ENCODE measurements at places on chromosomes 4 and X. TPM values are rescaled to one million over a fixed set of nuclear protein-coding genes. Genes with fewer than 3 reads are reported as not detected.

GRCh38 chr4:140659943-140660700, 91.4 kb upstream of the UCP1 start:
- DNase-seq: no peak
- no peak overlapping the region for H3K27ac ChIP-seq
- no peaks in the 10 kb centered on the region for H3K27me3 ChIP-seq
- no peaks in the 10 kb centered on the region for H3K4me1 ChIP-seq

- H3K27me3 ChIP-seq: no peaks in the 10 kb centered on the region
- no peaks in the 10 kb centered on the region for H3K4me1 ChIP-seq
- H3K36me3 ChIP-seq: no peaks in the 10 kb centered on the region
- H3K4me3 ChIP-seq: no peak overlapping the region
- H3K27ac ChIP-seq: no peak overlapping the region
- no peak for DNase-seq
Observed at GRCh38 chr4:160510928-160511327, 1408.0 kb downstream of the RAPGEF2 start.

DNA sequence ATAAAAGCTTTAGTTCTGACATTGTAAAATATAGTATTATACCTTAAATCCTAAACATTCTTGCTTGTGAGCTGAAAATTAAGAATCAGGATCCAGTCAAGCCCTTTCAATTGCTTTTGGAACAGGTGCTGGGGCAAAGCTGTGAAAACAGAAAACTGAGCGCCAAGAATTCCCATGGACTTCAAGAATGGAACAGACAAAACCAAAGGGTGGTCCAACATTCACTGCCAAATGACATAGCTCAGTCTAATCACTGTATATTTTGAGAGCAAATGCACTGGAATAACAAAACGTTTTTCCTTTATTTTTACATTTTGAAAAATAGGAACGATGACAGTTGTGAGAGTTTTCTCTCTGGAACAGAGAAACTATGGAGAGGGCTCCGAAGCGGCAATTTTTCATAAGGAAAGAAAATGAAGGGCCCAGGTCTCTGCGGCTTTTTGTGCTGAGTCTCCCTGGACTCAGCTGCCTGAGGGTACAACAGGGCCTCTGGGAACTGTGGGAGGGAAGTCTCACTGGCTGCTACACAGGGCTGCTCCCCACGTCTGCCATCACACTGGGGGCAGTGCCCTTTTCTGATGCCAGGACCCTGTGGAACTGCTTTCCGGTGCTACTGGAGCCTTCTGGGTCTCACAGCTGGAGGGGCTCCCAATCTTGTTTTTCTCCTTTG, 56.0 kb upstream of the BMPR1B start:
- H3K27me3 ChIP-seq: no peaks in the 10 kb centered on the region
- no peaks in the 10 kb centered on the region for H3K36me3 ChIP-seq
- H3K4me1 ChIP-seq: no peaks in the 10 kb centered on the region
- no peak for DNase-seq

GRCh38 chrX:133045986-133046385, 50.9 kb downstream of the USP26 start:
- no peaks in the 10 kb centered on the region for H3K4me1 ChIP-seq
- no peak for DNase-seq
- no peaks in the 10 kb centered on the region for H3K27me3 ChIP-seq

GRCh38 chr4:102736636-102737549, 23.9 kb downstream of the MANBA start:
- no peak for DNase-seq
- H3K27me3 ChIP-seq: no peaks in the 10 kb centered on the region
- H3K36me3 ChIP-seq: peaks cover 13% of the 10 kb centered on the region
- H3K4me1 ChIP-seq: peaks cover 7% of the 10 kb centered on the region
- no peak overlapping the region for H3K27ac ChIP-seq

DNA sequence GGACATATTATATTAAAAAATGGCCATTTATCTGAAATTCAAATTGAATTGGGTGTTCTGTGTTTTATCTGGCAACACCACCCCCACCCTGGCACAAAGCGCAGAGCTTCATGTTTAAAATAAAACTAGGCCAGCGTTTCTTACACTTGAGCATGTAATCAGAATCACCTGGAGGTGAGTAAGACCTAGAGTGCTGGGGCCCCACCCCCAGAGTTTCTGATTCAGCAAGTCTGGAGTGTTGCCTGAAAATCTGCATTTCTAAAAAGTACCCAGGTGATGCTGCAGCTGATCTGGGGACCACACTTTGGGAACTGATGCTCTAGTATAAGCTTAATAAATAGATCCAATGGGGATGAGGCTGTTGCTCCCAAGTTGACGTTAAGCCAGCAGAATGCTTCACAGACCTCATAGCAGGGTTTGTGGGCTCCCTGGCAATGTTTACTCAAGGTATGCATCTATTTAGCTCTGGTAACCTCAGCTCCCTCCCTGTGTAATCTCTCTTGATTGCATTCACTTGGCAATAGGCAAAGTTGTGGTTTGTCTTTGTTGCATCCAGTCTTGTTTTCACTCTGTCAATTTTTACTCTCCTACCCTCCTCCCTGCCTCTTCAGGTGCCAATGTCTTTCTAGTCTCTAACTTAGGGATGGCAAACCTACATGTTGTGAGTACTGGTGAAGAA, 99.8 kb upstream of the TEX13D start:
- no peak overlapping the region for H3K27ac ChIP-seq
- H3K36me3 ChIP-seq: no peaks in the 10 kb centered on the region
- DNase-seq: no peak
- no peaks in the 10 kb centered on the region for H3K27me3 ChIP-seq
- peaks cover 9% of the 10 kb centered on the region for H3K4me1 ChIP-seq
- no peak overlapping the region for H3K4me3 ChIP-seq

- H3K27me3 ChIP-seq: no peaks in the 10 kb centered on the region
- H3K4me3 ChIP-seq: no peak overlapping the region
- H3K36me3 ChIP-seq: no peaks in the 10 kb centered on the region
- no peaks in the 10 kb centered on the region for H3K4me1 ChIP-seq
- DNase-seq: no peak
- no peak overlapping the region for H3K27ac ChIP-seq
Observed at GRCh38 chr4:25069014-25069413, 38.3 kb upstream of the LGI2 start.

DNA sequence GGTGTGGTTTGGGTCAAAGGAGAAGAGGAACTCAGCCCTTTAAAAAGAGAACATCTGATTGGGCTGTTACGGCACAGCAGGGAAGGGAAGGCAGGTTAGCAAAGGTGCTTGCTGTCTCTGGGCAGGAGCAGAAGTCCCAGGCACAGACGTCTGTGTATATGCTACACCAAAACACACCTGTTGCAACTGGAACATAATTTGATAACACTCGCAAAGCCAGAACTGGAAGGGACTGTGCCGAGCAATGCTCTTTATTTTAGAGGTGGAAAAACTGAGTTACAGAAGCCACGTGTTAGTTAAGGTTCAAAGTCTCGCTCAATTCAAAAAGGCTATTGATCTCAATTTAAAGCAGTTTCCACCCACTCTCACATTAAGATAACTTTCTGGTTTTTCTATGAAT, 2.2 kb upstream of the FAM114A1 start:
- no peak overlapping the region for H3K4me3 ChIP-seq
- peaks cover 5% of the 10 kb centered on the region for H3K27me3 ChIP-seq
- no peak for DNase-seq
- no peak overlapping the region for H3K27ac ChIP-seq
- peaks cover 19% of the 10 kb centered on the region for H3K4me1 ChIP-seq

DNA sequence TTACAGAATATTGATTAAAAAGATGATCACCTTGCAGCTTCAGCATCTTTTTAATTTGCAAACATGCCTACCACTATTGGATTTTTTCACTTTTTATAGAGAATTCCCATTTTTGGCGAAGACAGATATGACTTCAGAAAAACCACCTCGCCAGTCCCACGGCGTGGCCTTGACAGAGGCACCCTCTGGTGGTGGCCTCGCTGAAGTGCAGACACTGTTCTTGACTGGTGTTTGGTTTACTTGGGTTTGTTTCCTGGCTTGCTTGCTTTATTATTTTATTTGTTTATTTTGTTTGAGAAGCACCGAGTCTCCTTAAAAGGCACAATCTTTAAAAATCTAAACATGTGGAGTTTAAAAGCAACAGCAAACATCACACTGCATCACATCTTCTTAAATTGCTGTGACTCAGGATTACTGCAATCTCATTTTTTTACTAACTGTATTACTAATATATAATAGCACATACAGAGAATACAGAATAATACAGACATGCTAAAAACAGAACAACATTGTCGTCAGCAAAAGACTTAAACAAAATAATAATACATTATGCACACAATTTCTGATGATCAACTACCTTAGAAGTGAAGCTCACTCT, 13.1 kb upstream of the AMTN start:
- no peak overlapping the region for H3K27ac ChIP-seq
- no peak overlapping the region for H3K4me3 ChIP-seq
- peak; percentile 22 for DNase-seq
- no peaks in the 10 kb centered on the region for H3K36me3 ChIP-seq
- no peaks in the 10 kb centered on the region for H3K4me1 ChIP-seq

DNA sequence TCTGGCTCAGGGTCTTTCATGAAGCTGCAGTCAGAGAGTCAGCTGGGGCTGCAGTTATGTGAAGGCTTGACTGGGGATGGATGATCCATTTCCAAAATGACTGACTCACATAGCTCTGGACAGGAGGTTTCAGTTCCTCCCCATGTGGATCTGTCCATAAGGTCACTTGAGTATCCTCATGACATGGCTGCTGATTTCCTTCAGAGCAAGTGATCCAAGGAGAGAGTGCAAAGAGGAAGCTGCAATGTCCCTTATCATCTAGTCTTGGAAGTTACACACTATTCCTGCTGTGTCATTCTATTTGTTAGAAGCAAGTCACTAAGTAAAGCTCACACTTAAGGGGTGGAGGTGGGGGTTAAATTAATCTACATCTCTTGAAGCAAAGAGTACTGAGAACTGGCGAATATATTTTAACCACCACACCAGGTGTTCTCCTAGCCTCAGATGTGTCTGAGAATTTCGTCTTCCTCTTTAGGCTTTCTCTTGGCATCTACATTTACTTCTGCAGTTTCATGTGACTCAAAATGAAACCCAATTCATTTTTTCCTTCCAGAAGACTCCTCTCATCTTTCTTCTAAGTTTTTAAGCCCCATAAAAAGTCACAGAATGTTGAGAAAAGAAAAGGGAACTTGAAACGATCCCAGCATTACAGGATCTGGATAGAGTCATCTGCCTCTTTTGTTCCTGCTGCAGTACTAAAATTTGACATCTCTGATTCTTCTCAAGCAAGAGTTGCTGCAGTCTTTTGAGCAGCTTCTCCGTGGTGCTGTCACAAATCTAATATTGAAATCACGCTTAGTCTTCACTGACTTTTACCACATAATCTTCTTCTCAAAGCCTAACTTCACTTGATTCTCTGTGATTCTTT, 3.8 kb upstream of the GRPR start:
- H3K36me3 ChIP-seq: no peaks in the 10 kb centered on the region
- no peaks in the 10 kb centered on the region for H3K27me3 ChIP-seq
- no peak overlapping the region for H3K4me3 ChIP-seq
- no peaks in the 10 kb centered on the region for H3K4me1 ChIP-seq
- DNase-seq: no peak

DNA sequence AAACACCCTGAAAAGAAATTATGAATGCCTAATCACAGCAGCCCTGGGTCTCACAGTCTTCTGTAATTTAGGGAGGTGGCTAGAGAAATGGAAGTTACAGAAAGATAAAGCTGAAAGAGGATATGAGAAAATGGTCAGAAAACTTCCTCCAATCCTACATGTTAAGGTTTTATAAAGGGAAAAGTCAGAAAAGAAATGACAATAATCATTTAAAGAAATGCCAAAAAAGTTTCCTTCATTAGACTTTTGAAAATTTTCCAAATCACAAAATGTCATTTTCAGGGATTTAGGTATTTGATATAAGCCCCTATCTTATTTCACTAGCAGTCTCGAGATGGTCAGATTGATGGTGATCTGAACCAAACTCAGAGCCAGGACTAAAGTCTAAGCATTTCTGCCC, 276.2 kb downstream of the CHIC1 start:
- no peak for DNase-seq
- H3K4me3 ChIP-seq: no peak overlapping the region
- H3K36me3 ChIP-seq: no peaks in the 10 kb centered on the region

- no peaks in the 10 kb centered on the region for H3K27me3 ChIP-seq
- no peaks in the 10 kb centered on the region for H3K36me3 ChIP-seq
- H3K4me3 ChIP-seq: no peak overlapping the region
Observed at GRCh38 chr4:95059663-95060062, 301.9 kb downstream of the BMPR1B start.

- no peaks in the 10 kb centered on the region for H3K27me3 ChIP-seq
- DNase-seq: no peak
- H3K36me3 ChIP-seq: no peaks in the 10 kb centered on the region
- H3K4me1 ChIP-seq: no peaks in the 10 kb centered on the region
Observed at GRCh38 chr4:16739997-16740624, 158.3 kb downstream of the LDB2 start.

DNA sequence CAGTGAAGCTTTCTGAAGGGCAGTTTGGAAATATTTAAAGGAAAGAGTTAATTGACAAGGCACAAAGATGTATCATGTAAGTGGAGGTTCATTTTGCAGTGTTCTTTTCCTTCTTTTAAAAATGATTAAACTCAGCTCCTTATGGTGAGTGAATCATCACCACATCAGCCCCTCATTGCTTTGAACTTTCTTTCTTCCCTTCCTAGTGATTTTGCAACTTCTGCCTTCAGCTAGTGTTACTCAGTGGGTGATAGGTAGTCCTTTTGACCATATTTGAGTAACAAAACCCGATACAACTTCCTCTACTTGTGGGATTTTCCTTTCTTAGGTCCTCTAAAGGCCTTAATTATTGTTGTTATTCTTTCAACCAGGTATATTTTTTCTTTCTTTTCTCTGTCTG, 8.2 kb downstream of the ZCCHC4 start:
- H3K27ac ChIP-seq: no peak overlapping the region
- H3K4me1 ChIP-seq: no peaks in the 10 kb centered on the region
- H3K36me3 ChIP-seq: peaks cover 9% of the 10 kb centered on the region
- H3K4me3 ChIP-seq: no peak overlapping the region
- no peaks in the 10 kb centered on the region for H3K27me3 ChIP-seq

- H3K4me1 ChIP-seq: no peaks in the 10 kb centered on the region
- H3K27ac ChIP-seq: no peak overlapping the region
- H3K4me3 ChIP-seq: no peak overlapping the region
- H3K27me3 ChIP-seq: no peaks in the 10 kb centered on the region
Observed at GRCh38 chrX:8192276-8192675, 21.2 kb upstream of the VCX2 start.

Gene UGT2B7
- total RNA-seq: not detected
